ENCODE measurements at places on chromosomes 13 and 19.

GRCh38 chr13:89827552-89827951 is 1519.9 kb upstream of the MIR17HG start:
- DNase-seq = no peak

GRCh38 chr19:19420570-19421298 is 15.3 kb downstream of the GATAD2A start:
- no peak for DNase-seq

- DNase-seq = peak; percentile 64
Observed at GRCh38 chr13:30907121-30907861, 1.2 kb downstream of the MEDAG start.

GRCh38 chr19:2779121-2779740 is 3.8 kb downstream of the SGTA start:
- no peak for DNase-seq

DNA sequence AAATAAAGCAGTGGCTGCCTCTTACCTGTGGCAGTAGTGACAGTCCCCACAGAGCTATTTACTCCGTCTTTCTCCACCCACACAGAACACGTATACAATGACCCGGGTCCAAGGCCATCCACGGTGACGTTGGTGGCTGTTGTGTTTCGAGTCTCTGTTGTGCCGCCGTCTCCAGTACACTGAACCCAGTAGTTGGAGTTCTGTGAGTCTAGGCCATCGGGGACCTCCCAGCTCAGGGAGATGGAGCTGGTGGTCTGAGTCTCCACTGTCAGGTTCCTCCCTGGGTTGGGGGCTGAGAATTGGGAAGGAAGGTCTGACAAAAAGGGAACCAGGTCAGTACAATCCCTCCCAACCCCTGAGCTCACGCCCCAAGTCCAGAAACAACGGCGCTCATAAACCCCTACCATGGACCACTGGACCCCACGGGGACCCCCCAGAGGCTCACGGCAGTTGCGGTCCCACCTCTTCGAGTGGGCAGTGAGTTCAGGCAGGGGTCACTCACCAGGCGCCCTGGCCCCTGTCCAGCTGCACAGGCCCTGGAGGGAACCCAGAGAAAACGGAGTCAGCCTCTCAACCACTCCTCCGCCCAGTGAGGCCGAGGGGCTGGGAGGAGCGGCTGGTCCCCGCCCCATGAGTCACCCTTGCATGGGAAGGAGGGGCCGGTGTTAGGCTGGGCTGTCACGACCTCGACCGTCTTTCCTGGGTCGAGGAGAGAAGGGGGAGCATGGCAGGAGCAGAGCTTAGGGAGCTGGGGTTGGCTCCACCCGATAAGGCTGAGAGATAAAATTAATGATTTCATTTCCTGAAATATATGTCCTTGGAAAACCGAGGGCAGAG is 2.4 kb downstream of the PTPRH start:
- DNase-seq = peak; percentile 91

- no peak for DNase-seq
Observed at GRCh38 chr13:53001444-53002225, 27.0 kb upstream of the OLFM4 start.

DNA sequence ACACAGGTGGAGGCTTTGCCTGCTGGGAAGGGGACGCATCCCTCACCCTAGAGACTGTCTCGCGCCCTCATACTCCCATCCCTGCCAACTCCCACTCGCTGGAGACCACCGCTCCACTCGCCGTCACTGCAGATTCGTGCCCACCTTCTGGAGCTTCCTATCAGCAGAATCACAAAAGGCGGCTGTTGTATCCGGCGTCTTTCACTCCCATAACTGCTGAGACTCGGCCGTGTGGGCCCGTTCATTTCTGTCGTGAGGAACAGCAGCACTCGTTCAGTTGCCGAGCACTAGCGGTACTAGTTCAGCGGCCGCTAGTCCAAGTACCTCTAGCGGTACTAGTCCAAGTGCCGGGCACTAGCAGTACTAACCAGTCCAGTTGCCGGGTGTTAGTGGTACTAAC is 124.6 kb upstream of the MCF2L start:
- no peak for DNase-seq

DNA sequence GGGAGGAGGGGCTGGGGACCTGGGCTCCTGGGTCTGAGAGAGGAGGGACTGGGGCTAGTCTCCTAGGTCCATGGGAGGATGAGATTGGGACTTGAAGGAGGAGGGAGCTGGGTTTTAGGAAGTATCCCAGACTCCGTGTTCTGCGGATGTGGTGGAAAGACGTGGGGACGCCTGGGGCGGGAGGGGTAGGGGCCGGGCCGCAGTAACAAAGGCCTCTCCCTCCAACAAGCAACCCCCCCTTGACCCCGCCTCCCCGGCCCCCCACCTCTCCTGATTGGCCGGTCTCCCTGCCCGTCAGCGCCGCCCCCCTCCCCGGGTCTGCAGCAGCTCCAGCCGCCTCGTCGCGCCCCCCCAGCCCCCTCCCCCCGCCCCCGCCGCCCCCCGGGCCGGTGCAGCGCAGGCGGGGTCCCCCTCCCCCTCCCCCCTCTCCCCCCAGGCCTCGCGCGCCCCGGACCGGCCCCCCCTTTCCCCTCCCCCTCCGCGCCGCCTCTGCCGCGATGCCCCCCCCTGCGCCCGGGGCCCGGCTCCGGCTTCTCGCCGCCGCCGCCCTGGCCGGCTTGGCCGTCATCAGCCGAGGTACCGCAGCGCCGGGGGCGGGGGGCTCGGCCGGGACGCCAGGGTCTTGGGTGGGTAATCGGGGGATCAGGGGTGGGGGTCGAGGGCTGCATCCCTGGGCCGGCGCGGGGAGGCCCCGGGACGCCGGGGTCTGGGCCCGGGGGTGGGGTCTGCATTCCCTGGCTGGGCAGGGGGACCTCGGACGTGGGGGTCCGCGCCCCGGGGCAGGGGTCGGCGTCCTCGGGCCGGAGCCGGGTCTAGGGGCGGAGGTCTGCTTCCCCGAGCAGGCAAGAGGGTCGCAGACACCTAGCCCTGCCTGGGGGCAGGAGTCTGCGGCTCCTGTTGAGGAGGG is at the start of gene IGLON5:
Gene IGLON5, plus strand, starts transcription at position 294 of the 907 bp plus-strand sequence. Its CDS starts 204 bp downstream, at position 498.
- no peak for DNase-seq

DNA sequence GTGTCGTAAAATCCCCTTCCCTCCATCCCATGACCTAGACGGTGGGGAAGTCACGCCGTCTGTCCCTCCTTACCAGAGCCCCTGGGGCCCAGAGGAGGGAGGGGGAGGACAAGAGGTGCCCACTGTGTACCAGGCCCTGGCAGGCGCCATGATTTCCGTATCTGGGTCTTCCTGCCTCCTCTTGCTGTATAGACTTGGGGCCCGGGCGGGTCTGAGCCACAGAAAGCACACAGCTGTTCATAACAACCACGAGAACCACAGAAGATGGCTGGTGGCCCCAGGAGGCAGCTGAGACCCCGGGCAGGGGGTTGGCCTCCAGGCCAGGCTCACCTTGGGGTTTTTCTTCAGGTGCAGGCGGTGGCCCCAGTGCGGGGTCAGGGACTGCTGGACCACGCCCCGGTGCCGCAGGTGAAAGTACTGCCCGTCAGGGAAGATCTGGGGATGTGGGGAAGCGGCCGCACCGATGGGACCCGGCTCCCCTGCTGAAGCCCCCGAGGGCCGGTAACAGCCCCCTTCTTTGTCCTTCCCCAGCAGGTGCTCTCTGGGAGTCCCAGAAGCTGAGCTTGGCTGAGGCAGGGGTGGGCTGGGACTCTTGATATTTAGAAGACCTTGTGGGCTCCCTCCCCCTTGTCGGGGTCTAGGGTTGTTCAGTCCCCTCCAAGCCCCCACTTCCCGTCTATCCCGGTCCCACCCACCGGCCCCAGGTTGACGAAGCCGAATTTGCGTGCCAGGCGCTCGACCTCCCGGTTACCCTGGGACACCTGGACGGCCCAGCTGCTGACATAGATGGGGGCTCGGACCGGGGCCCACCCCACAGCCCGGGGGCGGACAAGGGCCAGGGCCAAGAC is 463 bp downstream of the PCSK4 start:
- no peak for DNase-seq

DNA sequence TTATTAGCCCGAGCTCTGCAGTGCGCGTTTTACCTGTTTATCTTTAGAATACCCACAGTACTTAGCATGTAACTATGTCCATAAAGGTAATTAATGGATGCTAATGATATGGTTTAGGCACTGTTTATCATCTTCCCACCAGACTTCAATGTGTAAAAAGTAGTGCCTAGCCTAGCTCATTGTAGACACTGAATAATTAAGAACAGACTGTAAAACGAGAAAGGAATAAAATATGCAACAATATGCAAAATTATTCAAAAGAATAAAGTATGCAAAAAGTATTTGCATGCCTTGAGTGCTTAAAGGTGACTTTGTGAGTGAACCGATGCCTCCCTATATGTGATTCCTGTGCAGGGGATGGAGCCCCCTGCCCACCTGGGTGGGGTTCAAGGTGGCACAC is 35.7 kb upstream of the RNF113B start:
- DNase-seq = no peak

DNA sequence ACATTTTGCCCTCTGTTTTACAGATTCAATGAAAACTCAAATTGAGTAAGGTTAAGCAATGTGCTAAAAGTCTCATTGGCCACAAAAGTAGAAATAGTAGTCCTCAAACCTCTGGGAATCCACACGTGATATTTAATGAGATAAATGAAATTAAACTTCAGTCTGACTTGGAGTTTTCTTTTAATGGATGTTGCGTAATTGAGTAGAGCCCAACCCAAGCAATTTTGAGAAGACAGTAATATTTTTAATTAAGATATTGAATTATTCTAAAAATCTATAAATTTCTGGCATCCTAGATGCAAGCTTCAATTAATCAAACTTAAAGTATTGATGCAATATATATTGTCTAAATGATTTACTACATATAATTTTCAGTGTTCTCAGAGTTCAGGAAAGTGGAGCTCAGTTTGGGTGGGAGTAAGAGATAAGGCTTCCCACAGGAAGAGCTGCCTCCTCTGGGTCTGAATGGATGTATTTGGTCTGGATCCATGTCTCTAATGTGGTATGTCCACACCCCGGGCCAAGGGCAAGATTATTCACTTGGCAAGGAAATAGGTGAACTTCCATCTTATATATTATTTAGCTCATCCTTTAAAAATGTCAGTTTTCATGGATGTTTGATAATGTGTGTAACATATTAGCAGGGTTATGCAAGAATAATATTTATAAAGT is 6.9 kb downstream of the MBNL2 start:
- DNase-seq = peak; percentile 83

DNA sequence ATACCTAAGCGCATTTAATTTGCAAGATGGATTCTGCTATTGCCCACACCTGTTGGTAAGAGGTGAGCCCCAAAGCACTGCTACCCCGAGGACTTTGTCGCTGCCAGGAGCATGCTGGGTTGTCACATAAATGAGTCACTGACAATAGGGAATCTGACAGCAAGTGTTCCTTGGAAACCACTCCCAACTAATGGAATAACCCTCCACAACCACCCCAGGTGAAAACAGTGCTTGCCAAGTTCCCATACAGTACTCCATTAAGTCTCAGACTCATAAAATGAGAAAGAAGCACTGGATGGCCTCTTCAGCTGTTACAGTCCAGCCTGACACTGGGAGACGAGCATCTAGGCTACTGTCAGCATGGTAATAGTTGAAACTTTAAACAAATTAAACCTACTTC is 108.6 kb downstream of the EFNB2 start:
- no peak for DNase-seq

GRCh38 chr13:110523180-110523579 is 38.3 kb downstream of the RAB20 start:
- DNase-seq = no peak

DNA sequence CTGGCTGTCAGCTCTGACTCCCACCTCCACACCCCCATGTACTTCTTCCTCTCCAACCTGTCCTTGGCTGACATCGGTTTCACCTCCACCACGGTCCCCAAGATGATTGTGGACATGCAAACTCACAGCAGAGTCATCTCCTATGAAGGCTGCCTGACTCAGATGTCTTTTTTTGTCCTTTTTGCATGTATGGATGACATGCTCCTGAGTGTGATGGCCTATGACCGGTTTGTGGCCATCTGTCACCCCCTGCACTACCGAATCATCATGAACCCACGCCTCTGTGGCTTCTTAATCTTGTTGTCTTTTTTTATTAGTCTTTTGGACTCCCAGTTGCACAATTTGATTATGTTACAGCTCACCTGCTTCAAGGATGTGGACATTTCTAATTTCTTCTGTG is 506 bp downstream of the OR7E24 start:
- DNase-seq = no peak

DNA sequence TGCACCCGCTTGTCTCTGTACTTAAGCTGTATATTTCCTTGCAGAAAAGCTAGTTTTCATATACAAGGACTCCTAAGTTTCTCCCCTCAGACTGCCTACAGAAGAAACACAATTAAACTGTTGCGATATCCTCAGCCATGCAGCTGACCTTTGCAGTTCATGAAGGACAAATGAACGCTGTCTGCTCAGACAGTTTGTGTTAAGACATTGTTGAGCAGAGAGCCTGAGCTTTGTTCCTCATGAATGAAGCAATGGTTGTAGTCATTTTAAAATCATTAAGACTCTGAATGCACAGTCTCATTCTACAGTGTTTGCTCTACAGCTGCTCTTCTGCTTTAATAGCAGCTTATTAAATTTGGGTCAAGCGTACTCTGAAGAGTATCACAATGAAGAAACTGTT is 23.2 kb upstream of the MAB21L1 start:
- no peak for DNase-seq

GRCh38 chr13:22316494-22317025 is 645.7 kb downstream of the FGF9 start:
- DNase-seq = no peak

DNA sequence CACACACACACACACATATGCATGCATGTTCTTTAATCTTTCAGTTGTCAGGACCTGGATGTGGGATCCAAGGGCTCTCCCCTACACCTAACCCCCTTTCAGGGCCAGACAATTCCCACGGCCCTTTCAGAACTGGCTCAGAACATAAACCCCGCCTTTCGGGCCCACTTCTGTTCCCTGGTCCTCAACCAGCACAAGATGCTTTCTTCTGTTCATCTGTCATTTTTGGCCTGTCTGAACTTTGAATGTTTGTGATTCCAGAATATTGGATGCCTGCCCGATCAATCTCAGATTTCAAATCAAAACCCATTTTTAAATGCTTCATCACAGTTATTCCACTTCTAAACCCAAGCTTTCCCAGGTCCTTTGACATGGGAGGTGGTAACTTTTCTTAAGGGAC is 167.3 kb downstream of the USP12 start:
- DNase-seq = no peak

DNA sequence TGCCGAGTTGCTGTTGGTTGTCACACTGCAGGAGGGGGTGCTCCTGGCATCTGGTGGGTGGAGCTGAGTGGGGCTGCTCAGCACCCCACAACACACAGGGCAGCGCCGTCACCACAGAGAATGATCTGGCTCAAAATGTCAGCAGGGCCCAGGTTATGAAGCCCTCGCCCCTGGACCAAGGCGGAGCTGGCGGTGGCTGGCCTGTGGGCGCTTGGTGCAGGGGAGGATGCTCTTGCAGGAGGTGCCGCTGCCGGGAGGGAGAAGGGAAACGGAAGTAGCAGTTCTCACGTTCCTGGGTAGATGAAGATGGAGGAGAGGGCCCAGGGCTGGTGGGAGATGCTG is 14.2 kb upstream of the LENG8 start:
- DNase-seq = no peak

GRCh38 chr13:95117092-95117491 is 184.2 kb downstream of the ABCC4 start:
- no peak for DNase-seq

Data from fibroblast of pulmonary artery (primary cell).